Non-pigmented ciliary epithelial cell (primary cell): ENCODE measurements at places on chromosomes 12 and 14.
A peak's percentile ranks its signal among the peaks of the same experiment; 100 is the strongest.

GRCh38 chr12:62129291-62129690, 130.9 kb upstream of the USP15 start:
- DNase-seq = no peak

GRCh38 chr12:13119826-13120225, 16.4 kb upstream of the GSG1 start:
- DNase-seq = no peak

DNA sequence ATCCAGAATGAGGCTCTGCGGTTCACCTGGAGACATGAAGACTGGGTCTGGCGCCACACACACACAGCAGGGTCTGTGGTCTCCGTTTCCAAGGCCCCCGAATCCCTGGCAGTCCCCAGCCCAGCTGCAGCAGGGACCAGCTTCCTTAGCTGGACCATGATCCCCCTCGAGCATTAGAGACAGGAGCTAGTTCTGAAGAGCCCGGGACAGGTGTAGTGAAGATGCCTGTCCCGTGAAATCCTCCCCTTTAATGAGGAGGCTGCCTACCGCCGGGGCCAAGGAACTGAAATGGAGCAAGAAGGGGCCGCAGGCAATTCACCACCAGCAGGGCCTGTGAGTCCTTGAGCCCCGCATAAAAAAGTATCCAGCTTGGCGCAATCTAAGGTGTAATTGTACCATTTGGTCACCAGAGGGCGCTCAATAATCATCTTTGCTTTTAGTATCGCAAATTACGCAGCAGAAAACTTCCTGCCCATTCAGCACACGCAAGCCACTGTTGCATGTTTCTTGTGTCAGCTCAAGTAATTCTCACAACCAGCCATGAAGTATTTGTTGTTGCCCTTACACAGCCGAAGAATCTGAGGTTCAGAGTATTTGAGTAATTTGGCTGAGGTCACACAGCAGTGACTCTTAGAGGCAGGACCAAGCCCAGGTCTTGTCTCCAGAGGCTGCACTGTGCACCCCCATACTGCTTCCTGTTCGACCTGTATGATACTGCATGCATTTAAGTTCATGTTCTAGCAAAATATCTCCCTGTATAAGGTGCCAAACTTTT, 54.3 kb upstream of the PPP2R5C start:
- peak; percentile 56 for DNase-seq

DNA sequence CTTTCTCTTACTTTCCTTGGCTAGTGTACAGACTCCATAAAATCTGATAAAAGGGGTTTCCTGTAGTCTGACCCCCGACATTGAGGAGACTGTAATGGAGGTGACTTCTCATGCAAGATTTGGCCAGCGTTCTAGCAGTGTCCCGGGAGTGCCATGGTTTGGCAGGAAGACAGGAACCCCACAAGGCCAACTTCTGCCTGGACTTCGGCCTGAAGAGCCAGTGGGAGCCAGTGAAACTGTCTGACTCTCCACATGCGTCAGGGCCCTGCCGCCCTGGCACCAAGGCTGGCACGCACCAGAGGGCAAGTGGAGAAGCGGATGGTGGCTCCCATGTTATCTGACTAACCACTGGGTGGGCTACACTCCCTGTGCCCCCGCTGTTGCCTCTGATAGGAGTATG, 70.5 kb downstream of the TMEM260 start:
- no peak for DNase-seq

- DNase-seq = no peak
Observed at GRCh38 chr14:36845356-36846012, 183.8 kb downstream of the PAX9 start.

DNA sequence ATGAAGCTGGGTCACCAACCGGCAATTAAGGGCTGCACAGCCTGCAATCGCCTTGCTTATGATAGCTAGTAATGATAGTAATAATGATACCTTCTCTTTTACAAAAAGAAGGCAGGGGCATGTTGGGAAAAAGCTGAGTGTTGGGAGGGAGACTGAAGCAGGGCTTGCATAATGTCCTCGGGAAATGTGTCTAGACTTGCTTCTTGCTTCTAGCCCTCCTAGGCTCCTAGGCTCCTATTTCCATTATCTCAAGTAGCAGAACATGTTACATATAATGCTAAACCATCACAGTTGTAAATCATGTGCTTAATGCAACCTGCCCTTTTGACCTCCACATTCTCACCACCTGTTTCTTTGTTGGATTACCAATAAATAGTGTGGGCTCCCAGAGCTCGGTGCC, 18.7 kb downstream of the RERGL start:
- DNase-seq = no peak

- no peak for DNase-seq
Observed at GRCh38 chr12:47370421-47370820, 290.7 kb upstream of the AMIGO2 start.

DNA sequence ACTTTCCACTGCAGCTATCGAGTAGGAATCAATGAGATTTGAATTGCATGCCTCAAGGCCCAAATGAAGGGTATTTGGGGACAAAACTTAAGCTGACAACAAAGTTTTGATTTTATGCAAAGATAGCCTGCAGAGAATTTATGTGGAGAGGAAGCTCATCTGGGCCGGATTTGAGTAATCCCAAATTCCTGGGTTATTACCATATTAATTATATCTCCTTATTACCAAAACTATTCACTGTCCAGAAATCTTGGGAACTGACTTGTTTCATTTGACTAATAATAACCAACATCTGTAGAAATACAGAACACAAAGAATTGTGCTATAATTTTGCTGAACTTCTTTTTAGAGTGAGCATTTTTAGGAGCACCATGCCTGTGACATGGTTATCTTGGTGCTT, 70.4 kb downstream of the KITLG start:
- DNase-seq = no peak

DNA sequence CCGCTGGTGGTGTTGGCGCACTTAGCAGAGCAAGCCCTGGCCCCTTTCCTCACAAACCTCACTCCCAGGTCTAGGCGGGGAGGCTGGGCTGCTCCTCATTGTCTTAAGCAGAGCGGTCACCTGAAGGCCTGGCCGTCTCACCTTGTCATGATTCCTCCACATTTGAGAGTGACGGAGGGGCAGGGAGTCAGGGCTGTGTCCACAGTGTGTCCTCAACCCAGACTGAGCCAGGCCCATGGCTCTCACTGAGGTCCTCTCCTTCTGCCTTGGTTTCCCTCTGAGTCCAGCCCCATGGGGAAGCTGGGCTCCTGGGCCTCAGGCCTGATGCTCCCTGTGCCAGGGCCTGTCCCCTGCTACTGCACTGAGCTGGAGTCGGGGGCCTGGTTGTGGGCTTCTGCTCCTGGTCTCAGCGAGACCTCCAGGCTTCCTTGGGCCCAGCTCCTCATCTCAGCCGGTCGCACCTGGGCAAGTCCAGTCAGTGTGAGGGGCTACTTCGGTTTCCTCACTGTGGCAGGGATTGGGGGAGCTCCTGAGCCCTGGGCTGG, 44.9 kb downstream of the KRT80 start:
- DNase-seq = no peak

GRCh38 chr14:67950386-67950785, 130.8 kb downstream of the RAD51B start:
- DNase-seq = no peak

- no peak for DNase-seq
Observed at GRCh38 chr12:3632754-3633153, 120.2 kb downstream of the CRACR2A start.

DNA sequence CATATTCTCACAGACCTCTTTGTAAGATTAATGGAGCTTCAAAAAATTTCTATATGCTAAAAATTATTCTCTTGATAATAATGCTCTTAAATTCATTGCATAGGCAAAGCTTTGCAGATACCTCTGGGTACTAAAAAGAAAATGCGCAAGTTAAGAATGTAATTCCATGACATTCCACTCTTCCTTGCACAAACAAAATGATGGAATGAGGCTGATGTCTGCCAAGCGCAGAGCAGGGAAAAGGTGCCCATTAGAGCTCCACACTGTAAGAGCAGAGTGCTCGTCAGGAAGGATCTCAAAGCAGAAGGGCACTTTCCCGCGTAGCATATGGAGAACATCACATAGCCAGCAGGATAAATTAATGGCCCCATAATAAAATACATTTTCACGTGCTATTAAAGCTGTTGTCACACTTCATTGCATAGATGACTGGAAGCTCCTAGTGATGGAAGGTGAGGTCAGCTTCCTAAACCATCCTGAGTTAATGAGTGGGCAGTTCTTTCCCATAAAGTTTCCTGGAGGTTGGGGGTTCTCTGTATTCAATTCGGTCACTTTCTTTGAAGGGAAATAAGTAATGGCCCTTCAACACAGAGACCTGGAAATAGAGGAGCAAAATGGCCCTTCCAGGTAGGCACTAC, 1058.9 kb downstream of the GALC start:
- DNase-seq = no peak

GRCh38 chr14:49516286-49516685, 69.9 kb downstream of the RPS29 start:
- no peak for DNase-seq

- no peak for DNase-seq
Observed at GRCh38 chr12:94706250-94706661, 55.9 kb upstream of the TMCC3 start.

DNA sequence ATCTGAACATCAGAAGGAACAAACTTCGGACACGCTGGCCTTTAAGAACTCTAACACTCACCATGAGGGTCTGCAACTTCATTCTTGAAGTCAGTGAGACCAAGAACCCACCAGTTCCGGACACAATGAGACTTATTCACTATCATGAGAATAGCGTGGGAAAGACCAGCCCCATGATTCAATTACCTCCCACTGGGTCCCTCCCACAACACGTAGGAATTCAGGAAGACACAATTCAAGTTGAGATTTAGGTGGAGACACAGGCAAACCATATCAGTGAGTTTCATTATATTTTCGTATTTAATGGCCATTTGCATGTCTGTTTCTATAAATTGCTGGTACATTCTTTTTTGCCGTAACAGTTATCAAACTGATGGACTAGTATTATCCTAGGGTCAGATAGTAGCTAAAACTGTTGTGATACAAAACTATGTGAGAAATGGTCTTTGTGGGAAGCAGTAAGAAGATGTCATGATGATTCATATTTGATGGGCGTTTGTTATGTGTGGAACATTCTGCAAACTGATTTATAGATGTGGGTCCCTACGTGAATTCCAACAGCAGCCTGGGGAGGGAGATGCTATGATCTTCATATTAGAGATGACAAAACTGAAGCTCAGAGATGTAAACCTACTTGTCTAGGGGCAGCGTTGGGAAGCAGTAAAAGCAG, 282.4 kb upstream of the TMEM132C start:
- DNase-seq = peak; percentile 52

GRCh38 chr12:105835580-105836241, 303.0 kb downstream of the NUAK1 start:
- DNase-seq = no peak

- no peak for DNase-seq
Observed at GRCh38 chr12:5556033-5556614, 124.2 kb downstream of the NTF3 start.

- peak; percentile 72 for DNase-seq
Observed at GRCh38 chr12:24822121-24822899, 126.6 kb downstream of the BCAT1 start.

DNA sequence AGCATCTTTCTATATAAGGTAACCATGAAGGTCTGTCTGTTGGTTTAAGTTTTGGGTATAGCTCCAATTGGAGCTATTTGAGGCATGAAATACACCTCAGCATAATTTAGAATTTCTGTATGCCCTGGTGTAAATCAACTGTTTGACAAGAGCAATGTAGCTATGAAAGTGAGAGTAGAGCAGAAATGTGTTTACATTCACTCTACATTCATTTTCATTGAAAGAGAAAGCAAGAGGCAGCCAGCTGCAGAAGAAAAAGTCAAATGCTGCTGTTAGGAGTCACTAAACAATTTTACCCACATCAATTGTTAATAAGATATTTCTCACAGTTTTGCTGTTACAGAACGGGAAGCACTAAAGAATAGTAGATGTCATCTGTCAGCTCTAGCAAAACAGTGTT, 252.5 kb downstream of the SLC6A15 start:
- DNase-seq = no peak

DNA sequence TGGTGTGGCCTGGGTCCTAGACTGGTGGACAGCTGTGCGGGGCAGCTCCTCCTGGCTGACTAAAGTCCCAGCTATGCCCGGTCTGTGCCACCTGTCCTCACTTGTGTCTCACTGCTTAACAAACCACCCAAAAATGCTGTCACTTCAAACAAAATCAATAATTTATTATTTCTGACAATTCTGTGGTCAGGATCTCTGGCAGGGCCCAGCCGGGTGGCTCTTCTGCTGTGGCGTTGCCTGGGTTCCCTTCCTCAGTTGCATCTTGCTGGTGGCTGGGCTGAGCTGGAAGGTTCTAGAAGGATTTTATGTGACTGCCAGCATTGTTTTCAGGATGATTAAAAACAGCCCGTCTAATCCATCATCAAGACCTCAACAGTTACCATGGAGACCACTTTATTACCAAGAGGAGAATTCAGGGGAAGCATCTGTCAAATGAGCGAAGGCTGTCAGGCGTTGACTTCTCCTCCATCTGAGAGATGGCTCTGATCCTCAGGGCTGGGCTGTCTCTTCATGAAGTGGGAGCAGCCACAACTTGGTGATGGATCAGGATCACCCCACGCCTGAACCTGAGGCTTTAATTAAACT, 280.6 kb upstream of the SFSWAP start:
- no peak for DNase-seq

GRCh38 chr14:79661752-79662151, 549.6 kb downstream of the DIO2 start:
- DNase-seq = peak; percentile 13

DNA sequence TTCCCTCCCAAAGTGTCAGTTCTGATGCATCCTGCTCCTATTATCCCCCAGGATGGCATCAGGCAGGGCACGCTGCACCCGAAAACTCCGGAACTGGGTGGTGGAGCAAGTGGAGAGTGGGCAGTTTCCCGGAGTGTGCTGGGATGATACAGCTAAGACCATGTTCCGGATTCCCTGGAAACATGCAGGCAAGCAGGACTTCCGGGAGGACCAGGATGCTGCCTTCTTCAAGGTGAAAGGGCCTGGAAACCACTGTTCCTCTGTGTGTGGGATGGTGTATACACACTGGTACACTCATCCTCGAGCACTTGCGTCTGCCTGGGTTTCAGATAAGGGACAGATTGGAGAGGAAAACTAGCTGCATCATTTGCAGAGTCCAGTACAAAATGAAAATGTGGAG, 1.0 kb downstream of the IRF9 start:
- no peak for DNase-seq

DNA sequence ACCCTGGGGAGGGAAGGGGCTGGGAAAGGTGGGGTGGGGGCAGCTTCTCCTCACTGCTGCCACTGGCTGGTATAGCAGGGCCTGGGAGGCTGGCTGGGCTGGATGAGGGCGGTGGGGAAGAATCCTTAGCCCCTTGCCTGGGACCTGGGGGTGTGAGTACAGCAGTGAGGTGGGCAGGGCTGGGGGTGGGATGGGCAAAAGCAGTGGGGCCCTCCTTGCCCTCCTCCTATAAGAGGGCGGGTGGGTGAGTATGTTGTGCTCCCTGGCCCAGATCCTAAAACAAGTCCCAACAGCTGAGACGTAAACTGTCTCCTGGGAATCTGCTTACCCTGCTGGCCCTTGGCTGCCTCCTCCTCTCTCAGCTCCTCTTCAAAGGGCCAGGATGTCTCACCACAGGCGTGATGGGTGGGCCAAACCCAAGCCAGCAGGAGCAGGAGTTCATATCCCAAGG, 2.2 kb downstream of the NCKAP5L start:
- DNase-seq = no peak

- DNase-seq = peak; percentile 1
Observed at GRCh38 chr12:102816816-102817434, 100.1 kb downstream of the PAH start.
